ENCODE measurements at places on chromosomes 13 and 19.

DNA sequence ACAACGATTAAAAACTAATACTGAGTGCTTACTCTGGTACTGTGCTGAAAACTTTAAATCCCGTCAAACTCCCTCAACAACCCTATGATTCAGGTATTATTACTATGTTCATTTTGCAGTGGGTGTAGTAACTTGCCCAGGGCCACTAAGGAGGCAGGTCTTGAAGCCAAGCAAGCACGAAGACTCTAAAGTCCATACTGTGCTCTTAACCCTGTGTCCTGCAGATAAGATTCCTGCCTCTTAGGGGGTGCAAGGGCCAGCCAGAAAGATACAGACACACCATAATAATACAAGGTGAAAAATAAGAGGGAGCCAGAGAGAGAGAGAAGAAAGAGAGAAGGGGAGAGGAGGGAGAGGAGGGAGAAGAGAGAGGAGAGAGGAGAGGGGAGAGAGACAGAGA, 95.5 kb downstream of the CDADC1 start:
- no peak for DNase-seq

DNA sequence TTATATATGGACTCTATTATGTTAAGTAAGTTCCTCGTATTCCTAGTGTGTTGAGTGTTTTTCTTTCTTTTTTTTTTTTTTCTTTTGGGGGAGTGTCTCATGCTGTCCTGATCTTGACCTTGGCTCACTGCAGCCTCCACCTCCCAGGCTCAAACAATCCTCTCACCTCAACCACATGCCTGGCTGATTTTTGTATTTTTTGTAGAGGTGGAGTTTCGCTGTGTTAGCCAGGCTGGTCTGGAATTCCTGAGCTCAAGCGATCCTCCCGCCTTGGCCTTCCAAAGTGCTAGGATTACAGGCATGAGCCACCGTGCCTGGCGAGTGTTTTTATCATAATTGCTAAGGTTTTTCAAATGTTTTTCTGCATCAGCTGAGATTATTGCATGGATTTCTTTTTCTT, 10.7 kb upstream of the ZNF480 start:
- no peak for DNase-seq

DNA sequence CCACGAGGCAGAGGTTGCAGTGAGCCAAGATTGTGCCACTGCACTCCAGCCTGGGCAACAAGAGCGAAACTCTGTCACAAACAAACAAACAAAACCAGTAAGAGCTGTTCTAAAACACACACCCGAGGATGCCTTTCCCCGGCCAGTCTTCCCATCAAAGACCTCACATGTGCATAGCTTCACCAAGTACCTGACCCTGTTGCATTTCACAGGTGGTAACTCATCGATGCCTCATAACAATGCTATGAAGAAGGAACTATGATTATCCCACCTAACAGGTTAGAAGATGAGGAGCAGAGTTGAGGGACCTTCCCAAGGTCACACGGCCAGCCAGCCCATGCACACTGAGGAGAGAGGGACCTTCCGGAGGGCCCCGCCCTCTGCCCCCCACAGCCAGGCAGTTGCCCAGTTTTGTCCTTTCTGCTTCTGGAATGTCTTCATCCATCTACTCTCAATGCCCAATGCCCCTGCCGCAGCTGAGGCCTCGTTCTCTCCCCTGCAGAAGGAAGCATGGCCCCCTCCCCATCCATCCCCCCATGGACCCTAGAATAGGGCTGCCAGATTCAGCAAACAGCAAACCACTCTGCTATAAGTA, 16.8 kb upstream of the LENG8 start:
- no peak for DNase-seq

- no peak for DNase-seq
Observed at GRCh38 chr19:39563408-39563807, 23.4 kb upstream of the EID2 start.

GRCh38 chr13:85486663-85487062, 312.6 kb downstream of the SLITRK6 start:
- no peak for DNase-seq

- no peak for DNase-seq
Observed at GRCh38 chr19:10420444-10421239, at the start of gene PDE4A. TSS of gene PDE4A (plus strand) at chr19:10420538. CDS start at chr19:10420765, 227 bp downstream.

DNA sequence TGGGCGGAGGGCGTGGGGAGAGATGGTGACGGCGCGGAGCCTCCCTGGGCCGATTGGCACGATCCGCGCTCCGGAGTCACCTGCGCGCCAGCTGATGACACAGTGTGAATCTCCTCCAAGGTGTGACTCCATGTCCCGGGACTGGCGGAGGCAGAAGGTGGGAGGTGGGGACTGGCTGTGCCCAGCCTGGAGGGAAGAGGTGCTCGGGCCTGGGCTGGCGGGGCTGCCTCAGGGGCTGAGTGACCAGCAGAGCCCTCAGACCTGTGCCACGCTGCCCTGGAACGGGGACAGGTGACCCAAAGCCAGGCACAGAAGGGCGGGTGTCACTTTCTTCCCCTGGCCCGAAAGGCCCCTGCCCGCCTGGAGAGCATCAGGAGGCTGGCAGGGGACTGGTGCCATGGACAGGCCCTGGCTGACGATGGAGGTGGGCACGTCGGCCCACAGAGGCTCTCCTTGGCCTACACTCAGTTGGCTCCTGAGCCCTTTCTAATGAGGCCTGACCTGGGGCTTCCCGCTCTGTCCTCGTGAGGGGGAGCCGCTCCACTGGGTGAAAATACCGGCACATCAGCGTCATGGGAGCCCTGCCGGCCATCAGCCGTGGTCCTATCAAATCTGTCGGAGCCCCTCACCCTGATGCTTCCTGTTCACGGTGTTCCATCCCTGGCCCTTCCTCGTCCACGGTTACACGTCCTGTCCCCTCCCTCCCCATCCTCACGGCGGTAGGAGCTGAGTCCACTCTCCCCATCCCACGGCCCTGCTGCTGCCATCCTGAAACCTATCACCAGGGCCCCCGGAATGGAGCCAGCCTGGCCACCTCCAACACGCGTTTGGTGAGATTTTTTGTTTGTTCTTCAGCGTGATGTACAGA, 75.6 kb downstream of the SPACA7 start:
- DNase-seq: no peak

- peak; percentile 73 for DNase-seq
Observed at GRCh38 chr19:7925171-7925851, 624 bp downstream of the CTXN1 start.
